Hindlimb muscle (tissue), 1 donor: ENCODE measurements at places on chromosomes 7 and 10. TPM values are rescaled to one million over a fixed set of nuclear protein-coding genes. Genes with fewer than 3 reads are reported as not detected.

Gene ARHGEF35
- 1.3 TPM for polyA plus RNA-seq

Gene UCN3
- polyA plus RNA-seq = not detected

Gene COMTD1
- 7.4 TPM for polyA plus RNA-seq

Gene ZNF804B
- not detected for polyA plus RNA-seq

Gene AFAP1L2
- 40.2 TPM for polyA plus RNA-seq

Gene TMEM273
- 6.3 TPM for polyA plus RNA-seq

Gene NPTX2
- polyA plus RNA-seq = 6.9 TPM

Gene HMX2
- not detected for polyA plus RNA-seq

Gene GPRIN2
- not detected for polyA plus RNA-seq

Gene TMEM229A
- polyA plus RNA-seq = 0.09 TPM

Gene RADIL
- polyA plus RNA-seq = 3.7 TPM

Gene LIPK
- not detected for polyA plus RNA-seq

Gene TMEM184A
- 0.92 TPM for polyA plus RNA-seq

Gene NRG3
- 0.19 TPM for polyA plus RNA-seq
